GM10248 (cell line): ENCODE measurements at places on chromosomes 16 and 17.
A peak's percentile ranks its signal among the peaks of the same experiment; 100 is the strongest.

GRCh38 chr17:4422864-4423263, 10.9 kb upstream of the SPNS3 start:
- DNase-seq = no peak

DNA sequence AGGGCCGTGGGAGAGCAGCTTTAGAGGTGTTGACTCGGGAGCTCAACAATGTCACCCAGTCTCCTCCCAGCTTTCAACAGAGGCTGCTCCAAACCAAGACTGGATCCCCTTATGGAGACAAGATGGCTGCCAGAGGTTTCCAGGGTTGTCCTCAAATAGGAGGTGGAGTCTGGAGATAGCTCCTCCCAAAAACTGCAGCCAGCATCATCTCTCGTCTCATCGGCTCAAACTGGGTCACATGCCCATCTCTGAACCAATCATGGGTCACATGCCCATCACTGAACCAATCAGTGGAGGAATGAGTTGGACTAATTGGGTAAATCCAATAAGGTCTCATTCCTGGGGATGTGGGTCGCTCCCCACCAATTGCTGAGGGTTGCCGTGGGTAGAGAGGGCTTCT, 41.1 kb upstream of the C16orf82 start:
- no peak for DNase-seq

GRCh38 chr17:82126556-82127314, 28.7 kb upstream of the FASN start:
- DNase-seq = no peak

DNA sequence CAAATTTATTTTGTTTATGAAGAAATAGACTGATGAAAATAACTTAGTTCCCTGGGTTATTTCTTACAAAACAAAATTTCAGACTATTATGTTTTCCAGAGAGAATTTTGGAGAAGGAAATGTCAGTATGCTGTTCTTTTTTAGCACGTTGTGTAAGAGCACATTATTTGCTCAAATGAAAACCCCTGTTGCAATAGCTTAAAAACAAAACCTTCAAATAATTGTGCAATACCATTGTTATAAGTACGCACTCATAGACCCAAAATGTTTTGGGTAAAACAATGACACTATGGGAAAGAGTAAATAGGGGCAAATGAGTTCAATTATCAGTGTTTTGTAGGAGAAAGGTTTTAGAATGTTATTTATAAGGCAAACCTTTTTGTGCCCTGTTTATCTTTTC, 18.2 kb downstream of the VMP1 start:
- no peak for DNase-seq

DNA sequence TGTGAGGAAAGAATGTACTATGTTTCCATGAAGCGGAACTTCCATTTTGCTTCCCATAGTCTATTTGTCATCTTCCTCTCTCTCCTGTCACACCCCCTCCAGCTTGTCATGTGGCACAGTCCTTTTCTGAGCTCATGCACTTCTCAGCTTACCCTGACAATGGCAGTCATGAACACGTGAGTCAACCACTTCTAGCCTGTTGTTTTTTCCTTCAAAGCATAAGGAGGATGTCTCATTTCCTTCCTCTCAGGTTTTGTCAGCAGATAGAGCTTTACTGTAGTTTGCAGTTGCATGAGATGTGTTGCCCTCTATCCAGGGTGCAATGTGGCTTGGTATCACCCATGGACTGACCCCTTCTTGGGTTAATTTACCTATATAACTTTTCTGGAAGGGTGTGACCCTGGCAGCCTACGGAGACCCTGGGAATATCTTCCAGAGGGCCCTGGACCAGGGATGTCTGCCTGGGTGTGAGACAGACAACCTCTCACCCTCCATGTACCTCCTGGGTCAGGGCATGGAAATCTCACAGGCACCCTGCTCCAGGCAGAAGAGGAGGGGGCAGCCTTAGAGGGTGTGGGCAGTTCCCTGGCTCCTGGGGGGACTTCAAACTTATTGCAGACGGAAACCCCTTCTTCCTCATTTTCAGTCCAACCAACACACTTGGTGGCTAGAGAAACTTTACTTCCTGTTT, 4.0 kb upstream of the ZNF267 start:
- DNase-seq = peak; percentile 39

GRCh38 chr17:76394166-76394565, 9.8 kb downstream of the SPHK1 start:
- DNase-seq = no peak

- no peak for DNase-seq
Measured at GRCh38 chr17:17508019-17508535, 11.9 kb upstream of the RASD1 start.

GRCh38 chr17:45382226-45382625, 50.4 kb downstream of the ARHGAP27 start:
- DNase-seq = no peak

DNA sequence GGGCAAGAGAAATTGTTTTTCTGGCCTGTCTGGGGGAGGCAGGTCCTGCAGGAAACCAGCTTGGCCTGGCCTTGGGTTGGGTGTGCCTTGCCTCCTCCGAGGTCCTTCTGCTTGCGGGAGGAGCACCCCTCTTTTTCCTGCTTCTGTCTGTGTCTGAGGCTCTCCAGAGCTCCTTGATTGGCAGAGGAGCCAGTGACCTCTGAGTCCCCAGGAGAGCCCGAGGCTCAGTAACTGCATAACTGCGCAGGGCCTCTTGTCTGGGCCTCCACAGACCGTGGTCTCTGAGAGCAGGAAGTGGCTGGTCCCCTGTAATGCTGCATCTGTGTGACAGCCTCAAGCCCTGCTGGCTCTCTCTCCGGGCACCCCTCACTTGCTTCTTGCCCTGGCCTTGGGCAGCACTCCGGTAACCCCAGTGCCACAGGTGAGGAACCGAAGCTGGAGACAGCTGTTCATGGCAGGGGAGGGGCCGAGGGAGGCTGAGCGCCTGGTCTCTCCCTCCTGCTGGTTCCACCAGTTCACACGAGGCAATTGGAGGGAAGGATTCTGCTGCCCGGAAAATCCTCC, 1.6 kb downstream of the CAPN15 start:
- no peak for DNase-seq

GRCh38 chr16:75763204-75763603, 36.9 kb upstream of the CPHXL start:
- no peak for DNase-seq

- DNase-seq = peak; percentile 79
Measured at GRCh38 chr17:29124135-29124924, 55.9 kb downstream of the MYO18A start.

DNA sequence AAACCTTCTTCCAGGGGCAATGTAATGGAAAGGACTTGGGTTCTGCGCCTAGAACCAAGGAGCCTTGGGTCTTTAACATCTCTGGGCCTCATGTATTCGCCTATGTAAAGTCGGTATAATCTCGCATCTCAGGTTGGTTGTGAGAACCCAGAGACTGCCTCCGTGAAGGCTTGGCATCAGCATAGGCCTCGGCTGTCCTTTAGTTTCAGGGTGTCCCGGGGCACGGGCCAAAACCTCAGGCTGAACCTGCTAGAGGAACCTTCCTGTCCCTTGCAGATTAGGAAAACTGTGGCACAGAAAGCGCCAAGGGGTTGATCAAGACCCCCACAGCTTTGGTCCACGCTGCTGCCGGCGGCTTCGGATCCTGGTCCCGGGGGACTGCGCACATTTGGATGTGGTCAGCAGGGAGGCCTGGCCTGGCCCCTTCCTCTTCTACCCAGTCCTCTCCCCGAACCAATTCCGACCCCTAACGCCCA, 772 bp upstream of the PHAF1 start:
- no peak for DNase-seq

- DNase-seq = no peak
Measured at GRCh38 chr16:12613131-12613991, 190.3 kb downstream of the CPPED1 start.

- peak; percentile 48 for DNase-seq
Measured at GRCh38 chr16:24670623-24671454, 58.6 kb upstream of the TNRC6A start.

GRCh38 chr16:69820926-69821541, 58.9 kb downstream of the WWP2 start:
- DNase-seq = no peak

- no peak for DNase-seq
Measured at GRCh38 chr17:44795928-44796327, 34.2 kb downstream of the GJC1 start.

- no peak for DNase-seq
Measured at GRCh38 chr17:65265276-65265675, 128.1 kb downstream of the RGS9 start.

DNA sequence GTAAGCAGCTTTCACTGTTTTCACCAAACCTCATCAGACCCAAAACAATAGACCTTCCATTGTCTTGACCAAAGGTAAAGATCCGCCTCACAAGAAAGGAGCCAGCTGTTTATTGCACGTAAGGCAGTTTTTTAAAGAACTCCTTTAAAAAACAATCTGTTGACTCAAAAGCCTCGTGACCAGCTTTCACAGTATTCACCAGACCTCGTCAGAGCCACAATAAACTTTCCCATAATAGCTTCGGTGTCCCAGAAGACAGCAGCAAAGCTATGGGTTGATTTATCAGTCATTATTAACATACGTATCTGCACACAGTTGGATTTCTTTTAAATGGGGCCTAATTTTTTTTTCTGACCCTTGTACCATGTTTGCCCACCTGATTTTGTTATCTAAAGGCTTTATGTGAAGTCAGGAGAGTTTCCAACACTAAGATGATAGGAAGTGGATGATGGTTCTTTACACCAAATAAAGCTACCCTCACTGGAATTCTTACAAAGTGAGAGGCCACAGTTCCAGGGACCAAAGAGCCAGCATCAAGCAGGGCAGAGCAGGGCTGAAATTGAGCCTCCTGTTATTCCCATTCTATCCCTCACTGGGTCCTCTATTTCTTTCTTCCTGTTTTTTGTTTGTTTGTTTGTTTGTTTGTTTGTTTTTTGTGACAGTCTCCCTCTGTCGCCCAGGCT, 17.6 kb upstream of the HELZ start:
- no peak for DNase-seq

DNA sequence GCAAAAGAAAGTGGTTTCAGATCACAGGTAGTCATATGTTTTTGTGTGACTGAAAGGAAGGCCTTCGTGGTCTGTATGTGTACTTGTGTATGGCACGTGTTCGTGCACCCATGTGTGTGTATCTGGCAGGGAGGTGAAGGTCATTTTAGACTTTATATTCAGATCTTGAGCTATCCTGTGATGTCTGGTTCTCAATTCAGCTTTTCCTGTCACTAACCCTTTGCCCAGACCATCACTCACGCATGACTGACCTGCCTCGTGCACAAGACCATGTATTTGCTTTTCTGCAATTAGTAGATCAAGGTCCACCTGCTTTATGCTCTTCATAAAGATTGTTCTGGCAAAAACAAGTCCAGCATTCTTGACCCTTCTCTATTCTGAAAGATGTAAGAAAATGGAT, 139.7 kb upstream of the MAF start:
- no peak for DNase-seq
